ENCODE measurements at places on chromosomes 6 and 20.

GRCh38 chr6:128179876-128180438, 279.1 kb upstream of the THEMIS start:
- DNase-seq, result no peak

DNA sequence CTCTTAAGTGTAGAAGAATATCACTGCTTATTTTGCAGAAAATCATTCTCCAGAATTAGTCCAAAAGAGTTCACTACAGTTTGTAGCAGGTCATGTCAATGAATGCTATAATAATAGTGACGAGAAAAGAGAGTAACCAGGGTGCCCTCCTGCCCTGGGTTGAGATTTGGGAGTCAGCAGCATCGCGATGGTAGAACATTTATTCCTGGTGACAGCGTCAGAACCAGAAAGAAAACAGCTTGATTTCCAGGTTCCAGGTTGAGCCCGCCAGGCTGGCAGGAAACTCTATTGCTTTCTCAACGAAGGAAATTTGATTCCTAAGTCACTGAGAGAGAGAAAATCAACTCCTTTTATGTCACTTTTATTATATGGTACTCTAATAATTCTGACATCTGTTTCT, 550.3 kb downstream of the QKI start:
- DNase-seq, result no peak

GRCh38 chr20:63624486-63624885, 2.4 kb downstream of the GMEB2 start:
- no peak for DNase-seq

- DNase-seq, result no peak
Observed at GRCh38 chr6:38997128-38997761, 51.3 kb upstream of the GLP1R start.

GRCh38 chr6:104519566-104519965, 340.2 kb downstream of the HACE1 start:
- no peak for DNase-seq

DNA sequence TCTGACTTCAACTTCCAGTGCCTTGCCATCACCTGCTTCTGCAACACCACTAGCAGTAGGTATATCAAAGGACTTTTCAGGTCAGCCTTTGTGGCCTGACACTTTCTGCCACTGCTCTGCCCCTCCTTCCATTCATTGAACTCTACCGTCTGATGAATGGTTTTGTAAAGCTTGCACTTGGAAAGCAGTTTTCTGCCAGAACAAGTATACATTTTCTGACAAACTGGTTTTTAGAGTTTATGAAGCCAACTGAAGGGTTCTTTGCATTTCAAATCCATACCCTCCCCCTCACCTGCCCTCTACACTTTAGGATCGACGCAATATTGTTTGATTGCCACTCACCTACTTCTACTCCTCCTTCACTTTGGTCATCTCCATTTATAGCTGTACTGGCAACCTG, 603.1 kb downstream of the HACE1 start:
- DNase-seq, result no peak
